ENCODE measurements at places on chromosomes 11 and 22.

DNA sequence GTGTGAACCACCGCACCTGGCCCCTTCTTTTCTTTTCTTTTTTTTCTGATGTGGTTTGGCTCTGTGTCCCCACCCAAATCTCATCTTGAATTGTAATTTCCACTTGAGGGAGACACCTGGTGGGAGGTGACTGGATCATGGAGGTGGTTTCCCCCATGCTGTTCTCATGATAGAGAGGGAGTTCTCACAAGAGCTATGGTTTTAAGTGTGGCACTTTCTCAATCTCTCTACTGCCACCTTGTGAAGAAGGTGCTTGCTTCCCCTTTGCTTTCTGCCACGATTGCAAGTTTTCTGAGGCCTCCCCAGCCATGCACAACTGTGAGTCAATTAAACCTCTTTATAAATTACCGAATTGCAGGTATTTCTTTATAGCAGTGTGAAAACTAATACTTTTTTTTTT, 4.9 kb upstream of the TCN2 start:
- DNase-seq = no peak

- peak; percentile 68 for DNase-seq
Measured at GRCh38 chr11:48095779-48096470, 115.6 kb downstream of the PTPRJ start.

- peak; percentile 10 for DNase-seq
Measured at GRCh38 chr11:83702796-83703195, 416.6 kb upstream of the CCDC90B start.

GRCh38 chr22:44395118-44396005, 82.6 kb upstream of the SHISAL1 start:
- no peak for DNase-seq

GRCh38 chr22:48944751-48945620, 882.7 kb downstream of the BRD1 start:
- DNase-seq = no peak

DNA sequence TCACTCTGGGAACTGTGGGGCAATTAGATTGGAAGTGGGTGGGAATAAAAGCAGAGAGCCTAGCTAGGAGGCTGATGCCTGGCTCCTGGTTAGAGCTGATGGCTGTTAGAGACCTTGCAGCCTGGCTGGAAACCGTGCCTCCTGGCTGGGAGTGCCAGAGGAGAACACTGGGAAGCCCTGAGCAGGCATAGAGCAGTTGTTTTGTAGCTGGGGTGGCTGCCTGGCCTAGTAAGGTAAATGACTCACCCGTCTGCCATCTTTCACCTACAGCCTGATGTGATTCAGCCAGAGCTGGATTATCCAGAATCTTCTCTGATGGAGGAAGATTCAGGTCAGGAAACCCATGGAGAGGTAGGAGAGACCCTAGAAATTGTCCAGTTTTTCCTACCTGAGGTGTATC, 6.1 kb downstream of the UQCR10 start:
- no peak for DNase-seq

- no peak for DNase-seq
Measured at GRCh38 chr11:24515632-24516031, 18.8 kb downstream of the LUZP2 start.

- DNase-seq = peak; percentile 66
Measured at GRCh38 chr11:123478352-123478987, 48.4 kb downstream of the GRAMD1B start.

GRCh38 chr11:102497061-102497460, 33.5 kb downstream of the MMP7 start:
- peak; percentile 81 for DNase-seq

DNA sequence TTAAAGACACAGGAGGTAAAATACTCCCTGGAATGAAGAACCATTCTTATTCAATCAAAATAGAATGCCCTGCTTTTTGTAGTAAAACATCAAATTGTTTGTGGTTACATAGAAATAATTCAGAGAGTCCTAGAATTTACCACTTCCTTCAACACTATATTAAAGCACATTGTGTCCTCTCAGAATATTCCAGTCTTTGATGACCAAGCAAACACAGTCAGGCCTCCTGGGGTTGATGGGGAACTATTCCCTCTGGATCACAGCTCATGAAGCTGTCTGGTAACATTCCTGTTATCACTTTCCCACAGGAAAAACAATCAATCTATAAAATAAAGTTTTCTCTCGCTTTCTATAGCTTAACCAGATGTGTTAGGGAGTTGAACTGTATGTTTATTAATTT, 389.3 kb downstream of the KCNA4 start:
- DNase-seq = peak; percentile 36

DNA sequence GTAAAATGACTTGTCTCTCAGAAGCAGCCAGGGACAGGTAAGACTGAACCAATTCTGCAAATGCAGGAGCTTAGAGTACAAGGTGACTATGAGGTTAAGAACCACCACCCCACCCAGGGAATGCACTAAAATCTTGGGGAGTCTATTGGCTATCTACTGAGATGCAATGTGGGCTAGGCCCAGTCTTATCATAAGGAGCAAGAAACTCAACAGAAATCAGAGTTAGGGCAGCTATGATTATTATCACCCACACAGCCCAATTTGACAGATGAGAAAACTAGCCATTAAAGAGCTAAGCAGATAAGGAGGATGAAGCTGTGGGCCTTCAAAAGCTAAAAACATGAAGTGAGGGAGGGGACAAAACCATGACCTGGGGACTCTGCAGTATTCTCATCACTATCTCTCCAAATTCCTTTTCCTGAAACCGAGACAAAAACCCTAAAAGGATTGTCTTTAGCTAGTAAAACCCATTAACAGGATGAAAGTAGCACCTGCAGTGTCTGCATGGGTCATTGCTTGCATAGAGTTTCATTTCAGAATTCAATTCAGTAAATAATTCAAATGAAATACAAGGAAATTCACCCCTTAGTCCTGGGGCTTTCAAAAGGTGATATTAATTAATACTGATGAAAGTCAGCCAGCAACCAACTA, 68.8 kb upstream of the USP47 start:
- DNase-seq = no peak

DNA sequence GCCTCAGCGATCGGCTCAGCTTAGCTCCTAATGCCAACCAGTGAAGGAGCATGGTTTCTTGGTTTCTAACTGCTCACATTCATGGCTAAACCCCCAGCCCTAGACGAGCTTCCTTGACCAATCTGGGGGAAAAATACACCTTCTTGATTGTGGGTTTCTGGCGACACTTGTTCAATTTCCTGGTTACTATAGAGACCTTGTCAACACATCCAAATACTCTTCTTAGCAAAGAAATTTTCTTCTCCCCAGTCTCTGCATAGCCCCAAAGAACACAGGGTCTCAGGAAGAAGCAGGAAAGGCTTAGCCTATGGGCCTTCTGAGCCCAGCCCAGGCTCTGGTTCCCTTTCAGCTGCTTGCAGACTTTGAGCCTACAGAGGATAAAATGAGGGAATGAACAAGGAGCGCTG, 88.5 kb upstream of the SYT13 start:
- no peak for DNase-seq

GRCh38 chr11:64990222-64990923, 6.4 kb downstream of the BATF2 start:
- peak; percentile 58 for DNase-seq

DNA sequence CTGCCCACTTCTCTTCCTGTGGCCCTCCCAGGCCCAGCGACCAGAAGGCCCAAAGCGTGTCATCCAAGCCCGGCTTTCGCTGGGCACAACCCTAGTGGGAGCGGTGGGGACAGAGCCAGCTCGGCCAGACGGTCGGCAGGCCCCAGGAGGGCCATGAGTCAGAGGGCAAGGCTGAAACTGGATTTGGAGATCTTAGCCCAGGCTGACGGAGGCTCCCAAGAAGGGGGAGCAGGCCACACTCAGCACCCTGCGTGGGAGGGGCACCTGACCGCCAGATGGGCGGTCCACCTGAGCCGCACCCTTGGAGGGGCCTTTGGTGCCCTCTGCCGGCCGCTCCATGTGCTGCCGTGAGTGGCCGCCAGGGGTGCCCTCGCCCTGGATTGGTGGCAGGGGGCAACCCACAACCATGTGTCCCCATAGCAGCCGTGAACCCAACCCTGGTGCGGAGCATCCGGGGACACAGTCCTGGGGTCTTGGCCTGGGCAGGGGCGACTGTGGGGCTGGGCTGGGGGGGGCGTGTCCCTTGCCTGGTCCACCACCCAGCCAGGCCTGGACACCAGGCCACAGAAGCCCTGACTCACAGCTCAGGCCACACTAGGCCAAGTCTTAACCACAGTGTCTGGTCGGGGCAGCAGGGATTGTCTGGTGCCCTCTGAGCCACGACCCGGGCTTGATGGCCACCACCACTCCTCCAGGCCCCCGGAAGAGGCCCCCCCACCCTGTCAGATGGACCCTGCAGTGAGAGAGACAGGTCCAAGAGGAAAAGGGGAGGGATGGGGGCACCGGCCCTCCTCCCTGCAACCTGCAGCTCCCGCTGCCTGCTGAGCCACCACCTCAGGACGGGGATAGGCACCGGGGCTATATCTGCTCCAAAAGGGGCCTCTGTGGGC, 19.2 kb upstream of the TALDO1 start:
- peak; percentile 48 for DNase-seq

GRCh38 chr22:22590136-22590891, 31.2 kb upstream of the PRAME start:
- no peak for DNase-seq

DNA sequence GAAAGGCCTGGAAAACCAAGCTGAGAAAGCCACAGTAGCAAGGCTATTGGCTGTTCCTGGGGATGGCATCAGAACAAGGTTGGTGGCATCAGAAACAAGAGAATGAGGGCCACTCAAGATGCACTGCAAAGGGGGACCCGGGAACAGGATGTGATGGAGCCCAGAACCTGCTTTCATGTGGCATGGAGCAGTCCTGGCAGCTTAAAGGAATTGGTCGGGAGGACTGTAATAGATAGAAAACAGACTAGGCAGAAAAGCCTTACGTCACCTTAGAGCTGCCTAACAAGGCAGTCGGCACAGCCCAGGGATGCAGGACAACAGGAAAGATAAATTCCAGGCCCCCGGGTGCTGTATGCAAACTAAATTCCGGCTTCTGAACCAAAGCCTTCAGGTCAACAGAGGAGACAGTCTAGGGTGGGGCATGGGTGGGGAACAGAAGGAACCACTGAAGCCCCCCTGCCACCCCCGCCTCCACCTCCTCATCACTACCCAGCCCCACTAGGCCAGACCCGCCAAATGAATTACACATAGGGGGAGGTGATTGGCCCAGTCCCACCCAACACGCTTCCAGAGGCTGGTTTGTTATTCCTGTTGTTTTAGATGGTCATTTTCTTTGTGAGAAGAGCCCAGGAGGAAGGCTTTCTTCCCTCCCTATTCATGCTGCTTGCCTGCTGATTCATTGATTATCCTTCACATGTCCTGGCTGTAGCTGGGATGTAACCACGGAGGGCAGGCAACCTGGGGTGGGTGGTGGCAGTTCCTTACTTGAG, 25.7 kb upstream of the LRRC55 start:
- DNase-seq = no peak

DNA sequence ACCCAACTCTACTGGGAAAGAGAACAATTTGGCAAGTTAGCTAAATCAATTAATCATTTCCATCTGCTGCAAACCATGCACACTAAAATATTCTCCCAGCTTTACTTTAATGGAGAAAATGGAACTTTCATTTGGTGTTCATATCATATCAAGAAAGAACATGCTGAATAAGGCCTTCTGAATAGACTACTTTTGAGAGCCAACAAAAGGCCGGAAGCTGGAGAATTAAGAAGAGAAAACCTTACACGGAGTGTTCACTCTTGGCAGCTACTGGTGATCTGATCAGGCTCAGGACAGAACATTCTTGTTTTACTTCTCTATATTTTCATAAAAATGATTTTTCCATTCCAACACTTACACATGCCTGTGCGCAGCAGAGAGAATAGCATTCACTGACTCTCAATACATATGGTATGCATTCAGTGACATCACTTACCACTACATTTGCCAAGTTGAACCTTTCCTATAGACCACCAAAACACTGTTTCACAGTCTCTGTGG, 165.3 kb downstream of the TTC28 start:
- DNase-seq = no peak

- peak; percentile 2 for DNase-seq
Measured at GRCh38 chr11:129018991-129019390, 76.3 kb upstream of the TP53AIP1 start.

- DNase-seq = no peak
Measured at GRCh38 chr22:24994070-24994763, 41.7 kb downstream of the KIAA1671 start.

DNA sequence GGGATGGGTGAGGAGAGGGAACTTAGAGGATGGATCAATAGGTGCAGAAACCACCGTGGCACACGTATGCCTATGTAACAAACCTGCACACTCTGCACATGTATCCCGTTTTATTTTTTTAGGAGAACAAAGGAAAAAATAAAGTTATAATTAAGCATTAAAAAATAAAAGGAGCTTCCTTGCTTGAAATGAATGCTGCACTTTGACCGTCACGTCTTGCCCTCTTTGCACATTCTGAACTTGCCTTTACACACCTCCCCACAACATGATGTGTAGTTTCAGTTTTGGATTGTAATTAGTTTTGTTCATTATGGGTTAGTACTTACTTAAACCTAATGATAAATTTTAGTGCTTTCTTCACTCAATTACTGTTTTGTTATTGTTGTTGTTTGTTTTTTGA, 3.1 kb upstream of the CSRP3 start:
- no peak for DNase-seq

- no peak for DNase-seq
Measured at GRCh38 chr11:107864591-107864990, 6.0 kb upstream of the SLC35F2 start.

DNA sequence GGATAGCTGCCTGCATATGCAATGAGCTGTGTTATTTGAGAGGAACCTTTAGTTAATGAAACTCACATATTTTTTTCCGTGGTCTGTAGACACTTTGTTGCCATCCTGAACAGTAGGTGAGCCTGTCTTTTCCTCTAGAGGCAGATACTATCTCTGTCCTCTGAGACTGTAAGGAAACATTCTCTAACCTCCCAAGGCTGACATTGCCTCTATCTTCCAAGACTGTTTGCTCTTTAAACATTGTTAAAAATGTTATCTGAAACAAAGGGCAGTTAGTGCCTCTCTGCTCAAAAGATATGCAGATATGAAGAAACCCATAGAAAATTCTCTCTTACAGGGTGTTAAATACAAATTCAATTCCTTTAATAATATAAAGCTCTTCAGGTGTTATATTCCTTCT, 963.8 kb upstream of the CNTN5 start:
- DNase-seq = no peak

DNA sequence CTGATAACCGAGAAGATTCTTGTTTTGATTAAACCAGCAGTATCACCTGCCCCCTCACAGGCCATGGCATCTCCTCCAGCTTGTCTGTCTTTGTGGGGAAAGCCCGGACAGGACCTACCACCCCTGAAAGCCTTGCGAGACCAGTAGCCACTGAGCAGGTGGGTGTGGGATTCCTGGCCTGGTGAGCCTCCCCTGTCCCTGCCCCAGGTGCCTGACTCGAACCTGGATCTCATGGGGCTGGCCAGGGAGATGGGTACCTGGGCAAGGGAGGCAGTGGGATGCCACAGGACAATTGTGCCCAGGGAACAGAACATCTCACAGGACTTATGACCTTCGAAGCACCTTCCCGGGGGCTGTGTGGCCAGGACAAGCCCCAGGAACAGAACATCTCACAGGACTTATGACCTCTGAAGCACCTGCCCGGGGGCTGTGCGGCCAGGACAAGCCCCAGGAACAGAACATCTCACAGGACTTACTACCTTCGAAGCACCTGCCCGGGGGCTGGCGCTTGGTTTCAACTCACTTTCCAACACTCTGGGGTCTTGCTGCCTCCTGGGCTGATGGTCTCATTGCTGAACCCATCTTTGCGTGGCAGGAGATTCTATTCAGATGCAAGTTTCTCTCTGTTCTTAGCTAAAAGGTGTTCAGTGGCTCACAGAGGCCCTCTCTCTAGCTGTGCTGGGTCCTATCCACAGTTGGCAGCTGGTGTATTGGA, 854.5 kb downstream of the BRD1 start:
- DNase-seq = no peak

GRCh38 chr22:36998620-36999351, 20.5 kb downstream of the TST start:
- DNase-seq = no peak

Measured in foreskin melanocyte (primary cell).